ENCODE measurements at places on chromosomes 2 and 18. TPM values are rescaled to one million over a fixed set of nuclear protein-coding genes. Genes with fewer than 3 reads are reported as not detected.

STPG4 gene
- total RNA-seq: 0.26 TPM

SIGLEC15 gene
- total RNA-seq: 0.05 TPM

SERPINB7 gene
- total RNA-seq: 0.21 TPM

CHRND gene
- not detected for total RNA-seq

TMEM178A gene
- 0.80 TPM for total RNA-seq
